Umbilical cord (tissue), 2 donors: ENCODE measurements at places on chromosomes 2 and 18.

- no peak for DNase-seq
Observed at GRCh38 chr18:35500113-35500512, 2.4 kb upstream of the INO80C start.

- DNase-seq: no peak
Observed at GRCh38 chr2:156338578-156338977, 6.1 kb upstream of the NR4A2 start.

DNA sequence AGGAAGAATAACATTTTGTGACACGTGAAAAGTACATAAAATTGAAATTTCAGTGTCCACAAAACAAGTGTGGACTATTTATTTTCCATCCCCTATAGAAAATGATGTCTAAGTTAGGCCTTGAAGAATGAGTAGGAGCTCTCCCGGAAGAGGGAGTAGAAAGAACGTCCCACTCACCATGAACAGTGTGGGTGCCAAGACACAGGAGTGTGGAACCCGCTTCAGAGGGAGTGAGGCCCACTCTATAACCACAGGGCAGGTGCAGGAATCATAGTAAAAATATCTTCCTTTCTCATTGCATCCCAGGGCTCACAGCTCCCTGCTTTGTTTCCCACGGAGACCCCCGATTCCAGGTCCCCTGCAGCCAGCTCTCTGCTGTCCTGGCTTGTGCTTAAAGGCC is 5.2 kb downstream of the KCNF1 start:
- DNase-seq: no peak

DNA sequence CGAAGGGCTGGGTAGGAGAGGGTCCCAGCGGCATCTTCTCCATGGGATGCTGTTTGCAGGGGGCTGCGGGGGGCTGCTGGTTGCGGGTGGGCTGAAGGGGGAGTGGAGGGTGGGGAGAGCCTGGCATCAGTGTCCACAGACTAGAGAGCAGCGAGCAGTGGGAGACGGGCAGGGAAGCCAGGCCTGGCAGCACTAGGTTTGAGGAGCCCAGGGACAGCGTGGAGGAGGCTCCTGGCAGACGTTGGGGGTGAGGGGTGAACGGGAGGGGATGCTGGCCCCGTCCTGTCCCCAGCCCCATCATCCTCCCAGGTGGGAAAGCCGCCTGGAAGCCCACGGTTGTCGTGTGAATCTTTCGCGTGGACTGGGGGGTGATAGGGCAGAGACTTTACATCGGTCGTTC is 48.2 kb upstream of the TFCP2L1 start:
- DNase-seq: no peak

GRCh38 chr2:36357847-36358659 is 2.5 kb downstream of the CRIM1 start:
- peak; percentile 86 for DNase-seq

DNA sequence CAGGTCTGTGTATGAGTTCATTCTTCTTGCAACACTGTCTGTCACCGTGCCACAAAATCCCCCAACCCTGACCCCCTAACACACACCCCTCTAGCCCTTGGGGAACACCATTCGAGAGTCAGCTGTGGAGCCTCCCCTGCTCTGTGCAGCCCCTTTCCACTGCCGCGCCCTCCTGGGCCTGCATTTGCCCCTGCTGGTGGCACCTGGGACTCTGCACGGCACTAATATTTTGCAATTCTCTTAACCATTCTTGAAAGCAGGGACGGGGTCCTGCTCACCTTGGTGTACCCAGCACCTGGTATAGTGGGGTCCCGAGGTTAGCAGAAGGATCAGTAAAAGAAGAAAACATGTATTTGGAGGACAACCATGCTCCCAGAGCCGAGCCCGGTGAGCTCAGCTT is 124.0 kb downstream of the HDAC4 start:
- DNase-seq: no peak

GRCh38 chr2:59888015-59888414 is 665.4 kb downstream of the BCL11A start:
- DNase-seq: no peak

- DNase-seq: peak; percentile 29
Observed at GRCh38 chr18:44857744-44858491, 177.2 kb downstream of the SETBP1 start.

- DNase-seq: no peak
Observed at GRCh38 chr18:79897940-79898625, 53.4 kb downstream of the SLC66A2 start.

DNA sequence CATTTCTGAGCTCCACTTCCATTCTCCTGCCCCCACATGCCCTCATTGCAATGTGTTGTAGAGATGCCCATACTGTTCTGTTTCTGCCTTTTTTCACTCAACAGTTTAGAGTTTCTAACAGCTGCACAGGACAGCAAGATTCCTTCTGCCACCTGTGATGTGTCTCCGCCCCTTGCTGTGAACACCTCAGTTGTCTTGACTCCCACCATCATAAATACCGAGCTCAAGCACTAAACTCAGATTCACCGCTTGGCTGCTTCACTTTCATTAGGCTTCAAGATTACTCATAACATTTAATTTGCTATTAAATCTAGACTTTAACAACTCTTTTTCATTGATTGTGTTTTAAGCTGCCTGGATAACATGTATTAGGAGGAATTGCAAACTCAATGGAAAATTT is 141.0 kb downstream of the MAP2 start:
- no peak for DNase-seq

DNA sequence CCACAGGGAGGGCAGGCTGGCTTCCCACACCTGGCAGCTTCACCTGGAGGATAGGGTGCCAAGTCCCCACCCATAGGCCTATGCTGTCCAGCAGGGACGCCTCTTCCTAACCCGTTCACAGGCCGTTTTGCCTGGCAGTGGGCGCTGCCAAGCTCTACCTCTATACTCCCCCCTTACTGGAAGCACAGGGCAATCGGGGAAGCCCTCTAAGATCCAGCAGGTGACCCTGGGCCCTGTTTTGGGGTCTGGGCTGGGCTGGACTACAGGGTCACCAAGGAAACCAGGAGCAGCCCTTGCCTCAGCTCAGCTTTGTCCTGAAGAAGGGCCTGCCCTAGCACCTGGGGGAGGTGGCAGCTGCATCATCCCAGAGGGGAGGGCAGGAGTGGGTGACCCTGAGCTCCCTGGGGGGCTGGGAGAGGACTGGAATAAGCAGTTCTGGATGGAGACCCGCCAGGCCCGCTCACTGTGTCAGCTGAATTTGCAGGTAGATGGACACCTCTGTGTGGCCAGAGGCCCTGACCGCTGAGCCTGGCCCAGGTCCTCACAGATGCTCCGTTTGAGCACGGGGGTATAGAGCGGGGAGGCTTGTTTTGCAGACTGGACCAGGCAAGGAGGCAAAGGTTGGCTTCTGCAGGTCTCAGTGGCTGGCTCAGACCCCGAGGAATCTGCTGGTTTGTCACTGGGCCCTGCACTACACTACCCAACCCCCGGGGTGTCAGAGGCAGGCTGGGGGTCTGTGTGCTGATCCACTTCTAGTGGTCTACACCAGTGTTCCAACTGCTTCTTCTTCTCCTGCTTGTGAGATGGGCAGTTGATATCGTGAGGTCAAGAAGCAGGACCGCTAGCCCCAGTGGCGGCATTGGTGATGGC is 163.1 kb downstream of the ASB1 start:
- DNase-seq: no peak

DNA sequence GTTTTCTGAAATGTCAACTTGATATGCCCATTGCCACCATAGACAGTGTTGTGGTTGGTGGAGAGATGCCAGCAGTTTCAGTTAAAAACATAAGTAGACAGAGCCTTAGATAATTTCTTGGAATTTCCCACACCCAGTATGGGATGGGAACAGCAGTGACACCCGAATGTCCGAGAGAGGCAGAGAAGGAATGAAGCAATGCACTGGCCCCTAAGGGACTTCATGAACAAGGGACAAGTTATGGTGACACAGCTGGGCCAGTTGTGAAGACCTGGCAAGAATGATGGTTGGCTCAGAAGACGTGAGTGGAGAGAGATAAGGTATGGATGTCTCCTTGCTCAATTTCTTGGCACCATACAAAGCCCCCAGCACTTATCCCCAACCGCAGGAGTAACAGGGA is 165.2 kb upstream of the APCDD1 start:
- no peak for DNase-seq

GRCh38 chr2:22167256-22167655 is 1043.5 kb downstream of the TDRD15 start:
- DNase-seq: no peak

DNA sequence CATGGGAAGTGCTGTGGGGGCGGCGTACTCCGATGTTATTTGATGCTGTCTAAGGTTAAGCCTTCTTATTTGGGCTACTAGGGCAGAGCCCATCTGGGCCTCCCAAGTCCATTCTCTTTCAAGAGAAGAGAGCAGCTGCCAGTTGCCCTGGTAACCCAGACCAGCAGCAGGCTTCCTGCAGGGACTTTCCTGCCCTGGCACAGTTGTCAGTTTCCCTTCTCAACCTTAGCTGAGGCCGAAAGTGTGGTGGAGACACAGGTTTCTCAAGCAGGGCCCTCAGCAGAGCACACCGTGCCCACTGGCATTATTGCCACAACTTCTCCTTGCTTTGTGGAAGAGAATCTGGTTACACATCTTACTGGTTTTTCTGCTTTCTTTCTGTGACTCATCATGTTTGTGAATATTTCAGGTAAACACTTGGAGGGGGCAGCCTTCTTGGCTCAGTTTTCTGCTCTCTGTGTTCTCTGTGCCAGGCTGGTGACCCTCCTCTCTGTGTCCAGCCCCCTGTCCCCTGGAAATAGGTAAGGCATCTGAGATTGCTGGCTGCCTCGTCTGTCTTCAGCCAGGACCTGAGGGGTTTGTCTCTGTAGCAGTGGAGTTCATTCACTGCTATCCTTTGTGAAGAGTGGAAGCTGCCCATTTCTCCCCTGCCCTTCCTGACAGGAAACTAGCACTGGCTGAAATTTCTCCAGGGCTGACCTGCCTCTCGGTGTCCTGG is 111.0 kb downstream of the B3GNT2 start:
- peak; percentile 47 for DNase-seq

- no peak for DNase-seq
Observed at GRCh38 chr2:29829841-29830240, 91.5 kb downstream of the ALK start.

DNA sequence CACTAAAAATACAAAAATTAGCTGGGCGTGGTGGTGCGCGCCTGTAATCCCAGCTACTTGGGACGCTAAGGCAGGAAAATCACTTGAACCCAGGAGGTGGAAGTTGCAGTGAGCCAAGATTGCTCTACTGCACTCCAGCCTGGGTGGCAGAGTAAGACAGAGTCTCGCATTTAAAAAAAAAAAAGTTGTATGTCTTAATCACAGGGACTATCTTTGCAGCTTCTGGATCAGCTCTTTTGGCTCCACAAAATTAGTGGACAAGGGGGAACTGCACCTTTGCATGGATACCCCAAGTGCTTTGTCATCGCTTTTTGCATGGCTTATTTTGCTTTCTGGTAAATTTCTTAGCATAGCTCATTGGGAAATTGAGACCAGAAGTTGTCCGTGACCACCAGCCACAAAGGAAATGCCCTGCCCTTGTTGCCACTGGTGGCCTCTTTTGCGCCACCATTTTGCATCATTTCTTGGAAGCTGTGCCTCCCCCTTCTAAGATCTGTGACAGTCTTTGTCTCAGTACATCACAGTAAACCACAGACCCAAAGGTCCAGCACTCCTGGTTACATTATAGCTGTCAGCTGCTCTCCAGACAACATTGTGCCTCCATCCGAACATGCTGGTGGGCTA is 43.9 kb upstream of the PCBP1 start:
- no peak for DNase-seq

DNA sequence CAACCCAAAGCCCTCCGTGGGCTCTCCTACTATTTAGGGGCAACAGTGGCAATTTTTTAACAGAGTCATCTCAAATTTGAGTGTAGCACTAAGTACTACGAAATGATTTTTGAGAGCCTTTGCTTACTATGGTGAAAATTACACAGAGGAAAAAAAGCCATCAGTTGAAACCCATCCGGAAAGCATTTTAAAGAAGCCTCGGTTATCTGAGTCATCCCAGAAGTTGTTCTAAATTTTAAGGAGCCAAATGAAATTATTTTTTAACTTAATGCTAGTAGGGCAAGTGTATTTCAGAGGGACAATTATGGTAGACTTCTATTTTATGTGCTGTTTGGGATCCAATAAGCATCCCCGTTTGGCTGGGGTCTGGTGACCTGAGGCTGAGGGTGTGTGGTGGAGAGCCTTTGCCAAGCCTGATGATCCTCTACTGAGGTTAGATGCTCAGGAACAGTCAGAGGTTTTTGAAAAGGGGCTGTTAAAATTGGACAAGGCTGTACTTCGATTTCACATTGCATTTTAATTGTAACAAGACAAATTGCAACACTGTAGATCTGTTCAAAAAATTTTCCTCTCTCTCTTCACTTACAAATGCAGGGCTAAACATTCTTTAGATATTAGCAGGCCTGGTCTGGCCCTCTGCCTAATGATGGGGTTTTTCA is 47.0 kb downstream of the RAPGEF4 start:
- DNase-seq: no peak

- DNase-seq: no peak
Observed at GRCh38 chr2:198408171-198408570, 603.8 kb downstream of the PLCL1 start.

DNA sequence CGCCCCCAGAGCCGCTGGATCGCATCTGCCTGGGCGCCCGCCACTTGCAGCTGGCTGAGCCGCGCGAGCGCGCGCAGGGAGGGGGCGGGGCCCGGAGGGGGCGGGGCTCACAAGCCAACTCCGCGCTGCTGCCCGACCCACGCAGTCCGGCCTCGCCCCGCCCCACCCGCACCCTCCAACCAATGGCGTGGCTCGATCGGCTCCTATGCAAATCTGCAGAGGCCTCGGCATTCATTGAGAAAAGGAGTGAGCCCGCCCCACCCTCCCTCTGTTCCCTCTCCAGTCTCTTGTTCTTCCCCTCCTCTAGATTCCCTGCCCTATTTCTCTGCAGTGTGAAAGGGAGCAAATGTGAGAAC is at the start of gene ALK:
ALK (minus strand) TSS at position 27 of the 356 bp plus-strand sequence. CDS start 927 bp downstream, outside the sequence.
- DNase-seq: peak; percentile 93

GRCh38 chr2:176636401-176636800 is 367.2 kb downstream of the MTX2 start:
- DNase-seq: no peak

GRCh38 chr18:59432803-59433597 is 73.9 kb upstream of the LMAN1 start:
- no peak for DNase-seq

GRCh38 chr2:232611559-232612218 is 21.7 kb upstream of the EFHD1 start:
- no peak for DNase-seq

GRCh38 chr2:206472094-206472493 is 28.8 kb downstream of the ADAM23 start:
- DNase-seq: no peak
